Progenitor cell of endocrine pancreas (in vitro differentiated cells): ENCODE measurements at places on chromosomes 12 and 14.

GRCh38 chr14:51677266-51677665 lies 25.6 kb downstream of the FRMD6 start:
- no peak for DNase-seq

- no peak for DNase-seq
Observed at GRCh38 chr14:85602345-85602744, 72.4 kb downstream of the FLRT2 start.

GRCh38 chr14:73887694-73888459 lies 1.2 kb downstream of the ZNF410 start:
- DNase-seq = no peak

DNA sequence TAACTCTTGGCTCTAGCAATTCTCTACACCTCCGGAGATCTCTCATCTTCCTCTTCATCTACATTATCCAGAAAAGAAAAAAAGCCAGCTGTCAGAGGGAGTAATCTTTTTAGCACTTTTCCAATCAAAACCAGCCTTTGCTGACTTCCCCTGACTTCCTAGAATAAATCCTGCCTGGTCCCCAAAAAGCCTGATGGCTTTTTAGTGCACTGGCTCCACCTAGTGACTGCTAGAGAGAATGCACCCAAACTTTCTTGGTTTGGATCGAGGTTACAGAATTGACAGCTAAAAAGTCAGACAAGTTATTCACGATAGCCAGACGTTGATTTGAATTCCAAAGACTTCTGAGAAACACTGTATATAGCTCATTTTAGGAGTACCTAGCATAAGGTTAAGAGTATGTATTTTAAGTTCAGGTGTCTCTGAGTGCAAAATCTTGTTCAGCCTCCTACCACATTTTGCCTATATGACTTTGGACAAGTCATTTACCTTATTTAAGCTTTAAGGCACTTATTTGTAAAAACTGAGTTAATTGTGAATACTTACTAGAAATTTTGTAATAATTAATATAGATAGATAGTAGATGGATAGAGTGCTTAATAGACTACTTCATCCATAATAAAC lies 185.7 kb upstream of the GRIN2B start:
- DNase-seq = peak; percentile 65

- no peak for DNase-seq
Observed at GRCh38 chr14:92794547-92794941, 439 bp downstream of the GOLGA5 start.

GRCh38 chr12:116597886-116598285 lies 38.7 kb downstream of the MAP1LC3B2 start:
- DNase-seq = no peak

GRCh38 chr14:63276492-63277342 lies 42.0 kb downstream of the GPHB5 start:
- DNase-seq = no peak

DNA sequence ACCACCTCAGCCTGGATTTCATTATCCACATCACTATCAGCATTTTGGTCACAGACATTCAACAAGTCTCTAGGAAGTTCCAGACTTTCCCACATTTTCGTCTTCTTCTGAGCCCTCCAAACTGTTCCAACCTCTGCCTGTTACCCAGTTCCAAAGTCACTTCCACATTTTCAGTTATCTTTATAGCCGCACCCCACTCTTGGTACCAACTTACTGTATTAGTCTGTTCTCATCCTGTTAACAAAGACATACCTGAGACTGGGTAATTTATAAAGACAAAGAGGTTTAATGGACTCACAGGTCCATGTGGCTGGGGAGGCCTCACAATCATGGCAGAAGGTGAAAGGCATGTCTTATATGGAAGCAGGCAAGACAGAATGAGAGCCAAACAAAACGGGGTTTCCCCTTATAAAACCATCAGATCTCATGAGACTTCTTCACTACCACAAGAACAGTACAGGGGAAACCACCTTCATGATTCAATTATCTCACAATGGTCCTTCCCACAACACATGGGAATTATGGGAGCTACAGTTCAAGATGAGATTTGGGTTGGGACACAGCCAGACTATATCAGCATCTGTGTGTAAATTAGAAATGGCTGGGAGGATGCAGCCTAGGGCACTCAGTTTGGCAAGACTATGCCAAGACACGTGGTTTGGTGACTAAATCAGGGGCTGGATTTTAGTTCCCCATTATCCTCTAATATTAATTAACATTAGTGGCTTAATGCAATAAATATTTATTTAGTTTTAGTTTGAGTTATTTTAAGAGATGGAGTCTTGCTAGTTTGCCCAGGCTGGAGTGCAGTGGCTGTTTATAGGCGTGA lies 16.2 kb upstream of the FUT8 start:
- DNase-seq = no peak

DNA sequence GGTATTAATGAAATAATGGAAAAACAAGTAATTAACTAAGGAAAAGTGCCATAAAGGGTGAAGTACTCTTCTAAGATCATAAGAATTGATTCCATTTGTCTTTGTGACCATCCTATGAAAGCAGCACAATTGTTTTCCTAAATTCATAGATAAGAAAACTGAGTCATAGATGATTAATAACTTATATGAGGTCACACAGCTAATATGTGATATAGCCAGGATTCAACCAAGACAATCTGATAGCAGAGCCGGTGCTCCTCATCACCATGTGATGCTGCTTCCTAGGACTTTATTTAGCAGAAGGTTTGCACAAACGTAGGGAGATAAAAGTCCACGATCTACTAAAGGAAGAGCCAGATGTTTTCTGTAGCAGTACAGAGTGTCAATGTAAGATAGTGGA lies 181.5 kb upstream of the SYT1 start:
- DNase-seq = no peak

- DNase-seq = peak; percentile 28
Observed at GRCh38 chr14:70821584-70822529, 12.5 kb upstream of the MAP3K9 start.

DNA sequence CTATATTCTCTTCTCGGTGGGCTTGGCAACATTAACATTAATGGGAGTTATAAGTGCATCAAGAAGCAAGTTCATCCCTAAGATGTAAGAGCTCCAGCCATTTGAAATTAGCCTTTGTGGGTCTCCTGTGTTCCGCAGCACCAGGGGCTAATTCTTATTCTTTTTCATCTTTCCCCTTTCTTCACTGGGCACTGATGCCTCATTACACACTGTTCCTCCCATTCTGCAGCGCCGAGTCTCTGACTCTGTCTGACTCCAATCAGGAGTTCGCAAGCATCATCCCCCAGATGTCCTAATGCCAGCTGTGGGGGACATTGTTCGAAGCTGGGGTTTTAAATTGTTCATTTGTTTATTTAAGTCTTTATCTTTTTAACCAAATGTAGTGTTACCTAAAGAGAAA lies 341.3 kb downstream of the EGLN3 start:
- DNase-seq = no peak

DNA sequence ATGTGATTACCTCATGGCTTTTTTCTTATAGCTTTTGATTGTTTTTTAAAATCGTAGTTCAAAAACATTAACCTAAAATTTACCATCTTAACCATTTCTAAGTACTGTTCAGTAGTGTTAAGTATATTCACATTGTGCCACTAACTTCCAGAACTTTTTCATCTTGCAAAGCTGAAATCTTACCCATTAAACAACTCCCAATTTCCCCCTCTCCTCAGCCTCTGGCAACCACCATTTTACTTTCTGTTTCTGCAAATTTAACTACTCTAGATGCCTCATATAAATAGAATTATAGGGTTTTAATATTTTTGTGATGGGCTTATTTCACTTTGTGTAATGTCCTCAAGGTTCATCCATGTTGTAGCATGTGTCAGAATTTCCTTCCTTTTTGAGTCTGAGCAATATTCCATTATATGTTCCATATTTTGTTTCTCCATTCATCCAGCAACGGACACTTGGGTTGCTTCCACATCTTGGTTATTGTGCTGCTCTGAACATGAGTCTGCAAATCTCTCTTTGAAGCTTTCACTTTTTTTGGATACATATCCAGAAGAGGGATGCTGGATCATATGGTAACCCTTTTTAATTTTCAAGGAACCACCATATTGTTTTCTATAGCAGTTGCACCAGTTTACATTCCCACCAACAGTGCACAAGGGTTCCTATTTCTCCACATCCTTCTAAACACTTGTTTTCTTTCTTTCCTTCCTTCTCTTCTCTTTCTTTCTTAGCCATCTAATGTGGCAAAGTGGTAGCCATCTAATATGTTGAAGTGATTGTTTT lies 5.0 kb downstream of the HIF1A start:
- no peak for DNase-seq

DNA sequence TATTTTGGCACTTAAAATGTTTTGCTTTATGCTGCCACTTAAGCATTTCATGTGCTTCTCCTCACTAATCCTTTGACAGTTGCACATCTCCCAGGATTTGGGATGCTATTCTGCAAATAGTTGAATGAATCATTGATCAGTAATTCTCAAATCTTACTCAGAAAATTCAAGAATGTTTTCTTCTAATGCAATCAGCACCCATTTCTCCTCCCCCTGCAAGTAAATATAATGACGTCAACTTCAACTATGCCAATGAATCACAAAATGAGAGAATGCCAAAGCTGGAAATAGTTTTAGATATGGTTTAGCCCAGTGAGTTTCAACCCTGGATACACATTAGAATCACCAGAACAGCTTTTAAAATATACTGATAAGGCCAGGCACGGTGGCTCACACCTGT lies 2.1 kb upstream of the BLOC1S1 start:
- no peak for DNase-seq

- no peak for DNase-seq
Observed at GRCh38 chr12:67721248-67721647, 72.7 kb downstream of the DYRK2 start.

GRCh38 chr12:84058136-84058535 lies 854.5 kb downstream of the SLC6A15 start:
- DNase-seq = no peak

DNA sequence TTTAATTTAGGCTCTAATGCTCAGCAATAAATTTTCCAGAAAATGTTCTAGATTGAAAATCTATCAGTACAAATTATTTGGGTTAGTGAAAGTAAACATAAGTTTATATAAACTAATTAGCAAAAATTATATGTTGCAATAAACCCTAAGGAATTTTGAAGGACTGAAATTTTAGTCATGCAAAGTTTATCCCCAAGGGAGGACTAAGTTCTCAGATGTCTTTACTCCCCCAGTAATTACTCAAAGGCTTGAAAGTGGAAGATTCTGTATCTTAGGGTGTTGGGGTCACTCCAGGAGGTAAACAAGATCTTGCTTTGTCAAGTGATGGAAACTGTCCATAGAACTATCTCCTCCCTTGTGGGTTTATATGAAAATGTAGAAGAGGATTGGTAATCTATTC lies 183.7 kb downstream of the AKAP6 start:
- no peak for DNase-seq

- no peak for DNase-seq
Observed at GRCh38 chr14:50768680-50769079, 62.3 kb downstream of the NIN start.

- no peak for DNase-seq
Observed at GRCh38 chr14:101363880-101364391, 197.4 kb upstream of the DIO3 start.

GRCh38 chr12:79455286-79455685 lies 235.5 kb downstream of the PAWR start:
- DNase-seq = no peak

GRCh38 chr12:11556682-11557081 lies 92.8 kb upstream of the ETV6 start:
- no peak for DNase-seq

GRCh38 chr12:114030451-114030850 lies 64.3 kb upstream of the RBM19 start:
- no peak for DNase-seq
